ENCODE measurements at places on chromosomes 7 and 10.

GRCh38 chr7:111030336-111030735, 60.6 kb upstream of the LRRN3 start:
- no peak for DNase-seq

- DNase-seq = no peak
Observed at GRCh38 chr7:116194115-116194514, 16.2 kb upstream of the TES start.

GRCh38 chr10:75335983-75336382, 65.6 kb downstream of the ZNF503 start:
- no peak for DNase-seq

- no peak for DNase-seq
Observed at GRCh38 chr10:6525599-6526165, 54.4 kb downstream of the PRKCQ start.

- DNase-seq = no peak
Observed at GRCh38 chr10:89783406-89783805, 82.0 kb downstream of the KIF20B start.

DNA sequence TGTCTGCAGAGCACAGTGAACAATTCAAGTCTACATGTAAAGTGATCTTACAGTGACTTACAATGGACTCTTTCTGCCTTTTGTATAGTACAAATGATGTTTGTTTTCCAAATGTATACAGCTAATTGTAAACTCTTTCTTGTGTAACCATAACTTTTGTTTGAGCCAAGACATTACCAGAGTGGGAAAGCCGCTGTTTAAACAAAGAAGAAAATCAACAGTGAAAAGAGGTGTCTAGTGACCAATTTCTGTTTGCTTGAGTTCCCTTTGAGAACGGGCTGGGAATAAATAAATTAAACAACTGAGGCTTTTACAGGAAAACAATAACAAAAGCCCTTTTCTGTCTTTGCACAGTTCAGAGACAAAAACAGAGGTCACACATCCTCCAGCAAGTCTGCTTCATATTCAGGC, 1163.4 kb downstream of the CNTNAP2 start:
- no peak for DNase-seq

GRCh38 chr7:20778063-20778721, 8.5 kb downstream of the SP8 start:
- DNase-seq = no peak

GRCh38 chr10:59337201-59337652, 25.1 kb downstream of the FAM13C start:
- DNase-seq = no peak

GRCh38 chr7:12638851-12639456, 48.5 kb upstream of the ARL4A start:
- no peak for DNase-seq

- DNase-seq = no peak
Observed at GRCh38 chr10:124686707-124687376, 57.3 kb downstream of the FAM53B start.

GRCh38 chr10:101029520-101030295, 1.2 kb downstream of the PDZD7 start:
- DNase-seq = no peak

DNA sequence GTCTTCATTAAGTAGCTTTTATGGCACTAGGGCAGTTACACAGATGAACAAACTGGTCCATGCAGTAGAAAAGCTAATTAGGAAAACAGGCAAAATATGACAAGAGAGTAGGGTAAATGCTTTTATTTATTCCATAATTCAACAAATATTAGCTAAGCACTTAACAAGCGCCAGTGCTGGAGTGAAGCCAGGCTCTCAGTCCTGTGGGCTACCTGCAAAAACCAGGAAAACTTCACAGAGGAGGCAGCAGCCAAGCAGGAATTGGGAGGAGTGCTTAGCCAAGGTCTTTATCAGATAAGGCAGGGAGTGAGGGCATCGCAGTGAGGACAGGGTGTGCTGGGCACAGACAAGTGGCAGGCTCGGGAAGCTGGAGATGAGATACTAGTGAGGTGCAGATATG, 4.9 kb upstream of the KAT6B start:
- DNase-seq = no peak

DNA sequence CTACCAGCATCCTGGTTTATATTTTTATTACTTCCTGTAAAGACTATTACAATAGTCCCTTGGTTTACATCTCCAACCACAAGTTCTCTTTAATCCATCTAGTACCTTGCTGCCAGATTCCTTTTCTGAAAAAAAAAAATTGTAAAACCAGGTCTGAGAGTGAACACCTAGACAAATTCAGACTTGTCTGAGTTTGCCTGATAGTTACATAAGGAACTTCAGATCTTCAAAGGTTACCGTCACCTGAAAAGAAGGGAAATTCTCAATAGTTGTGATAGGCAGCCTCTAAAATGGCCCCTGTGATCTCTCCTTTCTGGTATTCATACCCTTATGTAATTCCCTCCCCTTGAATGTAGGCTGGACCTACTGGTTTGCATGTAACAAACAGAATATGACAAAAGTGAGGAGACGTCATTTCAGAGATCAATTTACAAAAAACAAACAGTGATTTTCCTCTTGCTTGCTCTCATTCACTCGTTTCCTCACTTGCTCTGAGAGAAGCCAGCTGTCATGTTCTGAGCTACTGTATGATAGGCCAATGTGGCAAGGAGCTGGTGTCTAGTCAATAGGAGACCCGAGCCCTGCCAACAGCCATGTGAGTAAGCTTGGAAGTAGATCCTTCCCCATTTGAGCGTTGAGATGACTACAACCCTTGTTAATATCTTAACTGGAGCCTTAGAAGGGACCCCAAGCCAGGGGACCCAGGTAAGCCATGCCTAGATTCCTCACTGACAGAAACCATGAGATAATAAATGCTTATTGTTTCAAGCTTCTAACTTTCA, 110.9 kb upstream of the LSM8 start:
- DNase-seq = no peak

DNA sequence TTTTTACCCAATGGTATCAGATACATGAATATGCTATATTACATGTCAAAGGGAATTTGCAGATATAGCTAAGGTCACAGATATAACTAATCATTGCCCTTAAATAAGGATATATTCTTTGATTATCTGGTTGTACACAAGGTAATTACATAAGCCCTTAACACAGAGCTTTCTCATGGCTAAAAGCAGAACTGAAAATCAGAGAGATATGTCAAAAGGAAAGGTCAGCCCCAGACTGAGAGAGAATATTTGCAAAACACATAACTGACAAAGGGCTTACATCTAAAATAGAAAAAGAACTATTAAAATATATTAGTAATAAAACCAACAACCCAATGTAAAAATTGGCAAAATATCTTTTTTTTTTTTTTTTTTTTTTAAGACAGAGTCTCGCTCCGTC, 1029.5 kb upstream of the LRRN3 start:
- DNase-seq = no peak

GRCh38 chr7:91294639-91295220, 30.5 kb downstream of the FZD1 start:
- no peak for DNase-seq

DNA sequence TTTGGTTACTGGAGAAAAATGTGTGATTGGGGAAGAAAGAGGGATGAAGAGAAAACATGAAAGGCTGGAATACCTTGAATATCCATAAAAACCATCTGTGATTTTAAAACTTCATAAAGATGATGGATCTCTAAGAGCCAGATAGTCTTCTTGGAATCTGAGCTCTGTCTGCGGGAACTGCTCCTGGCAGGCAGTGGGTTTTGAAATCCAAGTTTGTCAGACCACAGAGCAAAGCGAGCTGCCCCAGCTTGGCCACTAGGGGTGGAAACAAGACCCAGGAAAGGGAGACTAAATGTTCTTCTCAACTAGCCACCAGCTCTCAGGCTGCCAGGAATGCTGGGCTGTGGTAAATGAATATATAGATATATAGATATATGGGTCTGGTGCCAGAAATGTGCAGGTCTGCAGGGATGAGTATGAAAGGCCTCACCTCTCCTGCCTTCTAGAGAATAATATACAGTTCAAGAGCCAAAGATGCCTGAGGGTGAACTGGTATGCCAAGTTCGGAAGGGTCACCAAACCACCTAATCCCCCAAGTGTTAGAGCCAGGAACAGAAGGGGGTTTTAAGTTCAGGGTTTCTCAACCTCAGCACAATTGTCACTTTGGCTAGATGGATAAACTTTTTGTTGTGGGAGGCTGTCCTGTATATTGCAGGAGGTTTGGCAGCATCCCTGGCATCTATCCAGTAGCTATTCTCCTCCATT, 208.8 kb downstream of the KCNMA1 start:
- no peak for DNase-seq

GRCh38 chr10:121526801-121527221, 71.4 kb downstream of the FGFR2 start:
- no peak for DNase-seq

DNA sequence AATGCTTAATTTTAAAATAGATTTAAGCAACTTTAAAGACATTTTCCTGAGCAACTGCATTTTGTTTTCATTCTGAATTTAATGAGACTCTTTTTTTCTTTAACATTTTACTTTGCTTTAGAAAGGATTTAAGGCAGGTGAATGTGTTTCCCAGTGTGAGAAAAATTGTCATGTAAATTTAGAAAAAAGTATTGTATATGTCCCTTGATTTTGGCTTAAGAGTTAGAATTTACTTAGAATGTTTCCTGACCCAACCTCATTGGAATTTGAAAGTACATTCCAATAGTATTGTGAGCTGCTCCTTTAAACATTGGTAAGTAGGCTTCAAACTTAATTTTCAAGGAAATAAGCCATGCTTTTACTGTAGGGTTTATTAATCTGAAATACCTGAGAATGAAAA, 110.2 kb downstream of the PTEN start:
- DNase-seq = no peak

- no peak for DNase-seq
Observed at GRCh38 chr10:108031505-108031904, 867.0 kb upstream of the SORCS1 start.

DNA sequence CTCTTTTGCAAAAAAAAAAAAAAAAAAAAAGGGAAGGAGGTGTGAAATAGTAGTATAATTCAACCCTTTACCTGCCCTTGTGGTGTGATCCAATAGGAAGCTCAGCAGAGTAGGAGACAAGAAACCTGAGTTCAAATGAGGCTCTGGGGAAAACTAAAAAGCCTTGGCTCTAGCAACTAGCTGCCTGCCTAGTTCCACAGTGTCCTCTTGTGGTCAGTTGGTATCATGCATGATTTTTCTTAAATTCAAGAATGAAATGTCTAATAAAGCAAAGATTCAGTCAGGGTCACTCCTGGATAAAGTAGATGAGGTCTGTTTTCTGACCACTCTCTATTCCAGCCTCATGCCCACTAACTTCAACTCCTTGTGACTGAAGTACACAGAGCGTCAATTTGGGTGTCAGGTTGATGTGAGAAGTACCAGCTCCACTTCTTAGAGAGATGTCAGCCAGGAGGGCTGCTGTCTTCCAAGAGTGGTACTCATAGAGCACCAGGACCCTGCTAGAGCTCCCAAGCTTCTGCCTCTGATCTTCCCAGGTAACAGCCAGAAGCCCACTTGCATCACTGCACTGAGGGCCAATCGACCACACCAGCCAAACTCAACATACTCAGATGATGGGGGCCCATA, 10.5 kb downstream of the LSM5 start:
- peak; percentile 18 for DNase-seq

- DNase-seq = no peak
Observed at GRCh38 chr10:86391986-86392722, 25.6 kb upstream of the GRID1 start.

DNA sequence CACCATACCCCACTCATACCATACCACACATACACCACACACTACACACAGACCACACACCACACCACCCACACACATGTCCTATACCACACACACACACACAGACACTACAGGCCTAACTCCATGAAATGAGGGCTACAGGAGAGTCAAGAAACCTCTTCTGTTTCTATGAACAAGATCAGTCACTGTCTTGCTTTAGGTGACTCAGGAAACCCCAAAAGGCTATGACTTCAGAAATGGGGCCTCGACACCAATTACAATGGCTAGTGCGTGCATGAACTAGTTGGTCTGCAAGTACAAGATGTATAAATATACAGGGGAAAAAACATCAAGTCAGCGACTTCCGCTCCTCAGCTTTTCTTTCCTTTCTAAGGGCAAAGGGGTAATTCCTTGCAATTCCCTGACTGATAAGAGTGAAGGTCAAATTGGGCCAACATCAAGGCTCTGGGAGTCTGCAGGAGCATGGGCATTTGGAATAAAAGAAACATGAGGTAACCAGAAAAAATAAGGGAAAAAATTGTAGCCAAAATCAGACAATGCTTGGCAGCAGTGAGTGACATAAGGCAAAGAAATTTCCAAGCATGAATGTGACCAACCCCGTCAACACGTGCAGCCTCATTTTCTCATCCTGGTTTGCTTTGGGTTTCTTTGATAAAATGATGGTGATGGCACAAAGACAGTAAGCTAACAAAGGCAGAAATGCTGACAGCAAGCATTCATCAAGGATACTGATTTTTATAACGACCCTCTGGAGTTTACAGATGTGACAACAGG, 1.5 kb downstream of the PKD1L1 start:
- DNase-seq = no peak

DNA sequence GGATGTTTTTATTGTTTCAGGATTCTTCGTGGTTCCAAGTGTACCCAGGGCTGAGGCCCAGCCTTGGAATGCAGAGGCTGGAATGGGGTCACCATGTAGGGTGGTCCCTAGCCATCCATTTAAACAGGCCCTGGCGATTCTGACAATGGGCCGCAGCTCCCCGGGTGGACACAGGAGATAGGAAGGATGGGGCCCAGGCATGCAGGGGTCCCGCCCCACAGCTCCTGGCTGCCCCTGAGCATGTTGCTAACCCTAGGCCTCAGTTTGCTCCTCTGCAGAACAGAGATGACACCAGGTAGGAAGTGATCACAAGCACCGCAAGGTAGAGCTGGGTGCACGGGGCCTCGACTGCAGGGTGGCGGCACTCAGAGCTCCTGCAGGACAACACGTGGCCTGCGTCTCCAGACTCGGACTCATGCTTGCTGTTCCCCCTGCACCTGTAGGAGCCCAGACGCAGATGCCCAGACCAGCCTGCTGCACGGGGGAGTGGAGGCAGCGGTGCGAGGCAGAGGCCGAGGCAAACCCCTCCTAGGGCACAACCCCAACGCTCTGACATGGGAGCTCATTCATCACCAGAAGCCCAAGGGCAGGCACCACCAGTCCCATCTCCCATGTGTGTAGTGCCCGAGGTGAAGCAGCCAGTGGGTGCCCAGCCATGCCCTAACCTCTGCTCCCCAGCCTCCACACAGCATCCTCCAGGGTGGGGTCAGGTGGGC, 25.5 kb downstream of the VIPR2 start:
- no peak for DNase-seq

DNA sequence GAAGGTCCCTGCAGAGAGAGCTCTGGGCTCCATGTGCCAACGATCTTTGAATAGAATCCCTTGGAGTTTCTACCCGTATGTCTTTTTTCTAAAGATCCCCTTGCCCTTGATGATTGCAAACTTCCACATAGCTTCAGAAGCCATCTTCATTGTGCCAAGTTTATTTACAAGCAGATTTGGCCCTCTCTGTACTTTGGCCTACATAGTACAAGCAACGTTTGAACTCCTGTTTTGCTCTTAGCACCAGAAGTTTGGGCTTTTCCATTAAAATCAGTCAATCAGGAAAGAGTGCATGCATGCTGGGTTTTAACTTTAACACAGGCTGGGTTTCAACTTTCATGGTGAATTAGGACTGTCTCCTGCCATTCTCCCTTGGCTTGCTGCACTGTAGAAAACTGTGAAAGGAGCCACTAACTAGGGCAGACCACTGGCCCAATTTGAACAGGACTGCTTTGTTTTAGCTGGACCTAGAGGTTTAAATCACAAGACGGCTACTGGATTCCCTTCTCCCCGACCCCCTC, 557.6 kb upstream of the GALNT17 start:
- no peak for DNase-seq

GRCh38 chr7:106504645-106505044, 156.3 kb downstream of the CCDC71L start:
- no peak for DNase-seq

GRCh38 chr7:95026421-95027072, 119.2 kb downstream of the PPP1R9A start:
- DNase-seq = no peak

All from NCI-H187 (cell line).